ENCODE measurements at places on chromosomes 4 and X.

DNA sequence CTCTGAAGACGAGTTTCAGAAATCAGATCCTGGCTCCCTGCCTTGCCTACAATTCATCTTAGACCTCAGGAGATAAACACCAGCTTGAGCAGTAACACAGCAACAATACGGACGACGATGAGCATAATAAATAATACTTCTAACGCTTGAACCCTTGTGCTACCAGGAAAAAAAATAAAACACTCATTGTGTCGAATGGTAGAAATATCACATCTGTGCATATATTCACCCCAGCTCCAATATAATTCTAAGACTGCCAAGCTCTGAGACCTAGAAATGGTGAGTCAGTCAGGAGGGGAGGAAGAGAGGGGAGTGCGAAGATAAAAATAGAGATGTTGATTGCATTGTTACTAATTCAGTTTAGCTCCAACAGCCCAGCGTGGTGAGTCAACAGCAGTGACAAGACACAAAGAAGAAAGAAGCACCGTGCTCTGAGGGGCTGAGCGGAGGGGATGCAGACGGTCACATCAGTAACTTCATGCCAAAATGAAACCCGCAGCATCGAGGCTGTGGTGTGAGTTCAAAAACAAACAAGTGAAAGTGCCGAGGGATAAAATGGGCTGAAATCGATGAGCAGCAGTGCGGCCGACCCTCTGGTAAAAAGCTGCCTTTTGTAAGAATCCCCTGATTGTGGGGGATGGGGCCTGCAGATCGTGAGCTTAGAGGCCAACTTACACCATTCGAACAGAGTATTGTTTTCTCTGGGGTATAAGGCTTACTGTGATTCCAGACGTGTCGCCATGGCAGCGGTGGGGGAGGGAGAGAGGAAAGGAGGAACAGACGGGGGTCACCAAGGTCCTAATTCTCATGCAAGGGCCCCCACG is 150.4 kb downstream of the MGST2 start:
- DNase-seq: peak; percentile 52

DNA sequence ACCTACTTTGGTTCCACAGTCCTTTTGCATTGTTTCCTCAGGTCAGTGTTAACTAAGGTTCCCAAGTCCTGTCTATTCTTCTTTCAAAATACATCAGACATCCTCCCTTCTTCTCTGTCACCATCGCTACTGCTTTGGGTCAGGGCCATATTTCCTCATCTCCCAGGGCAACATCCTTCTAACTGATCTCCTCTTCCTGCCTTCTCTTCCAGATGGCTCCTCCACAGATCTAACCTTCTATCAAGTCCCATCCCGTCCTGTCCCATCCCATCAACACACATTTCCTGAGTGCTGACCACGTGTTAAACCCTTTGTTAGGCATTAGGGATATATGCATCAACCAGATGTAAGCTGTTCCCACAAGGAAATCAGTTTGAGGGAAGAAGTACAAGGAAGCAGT is 25.9 kb downstream of the PLAC1 start:
- no peak for DNase-seq

DNA sequence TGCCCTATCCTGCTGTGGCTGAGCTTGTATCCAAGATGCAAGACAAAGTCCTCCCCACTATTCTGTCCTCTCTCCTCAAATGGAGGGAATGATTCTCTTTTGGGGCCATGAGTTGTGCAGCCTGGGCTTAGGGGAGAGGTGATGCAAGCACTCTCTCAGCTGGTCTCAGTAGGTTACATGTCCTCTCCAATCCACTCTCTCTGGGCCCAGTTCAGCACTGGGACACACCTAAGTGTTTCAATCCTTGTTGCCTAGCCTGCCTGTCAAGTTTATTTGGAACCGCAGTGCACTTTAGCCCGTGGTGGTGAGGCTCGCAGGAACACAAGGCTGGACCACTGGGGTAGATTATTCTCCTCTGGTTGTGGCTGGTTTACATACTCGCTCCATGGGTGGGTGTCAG is 23.8 kb upstream of the TMPRSS11D start:
- no peak for DNase-seq

- no peak for DNase-seq
Observed at GRCh38 chr4:151408380-151408629, 671 bp upstream of the FHIP1A start.

- DNase-seq: no peak
Observed at GRCh38 chrX:47201345-47201944, 7.8 kb downstream of the UBA1 start.

DNA sequence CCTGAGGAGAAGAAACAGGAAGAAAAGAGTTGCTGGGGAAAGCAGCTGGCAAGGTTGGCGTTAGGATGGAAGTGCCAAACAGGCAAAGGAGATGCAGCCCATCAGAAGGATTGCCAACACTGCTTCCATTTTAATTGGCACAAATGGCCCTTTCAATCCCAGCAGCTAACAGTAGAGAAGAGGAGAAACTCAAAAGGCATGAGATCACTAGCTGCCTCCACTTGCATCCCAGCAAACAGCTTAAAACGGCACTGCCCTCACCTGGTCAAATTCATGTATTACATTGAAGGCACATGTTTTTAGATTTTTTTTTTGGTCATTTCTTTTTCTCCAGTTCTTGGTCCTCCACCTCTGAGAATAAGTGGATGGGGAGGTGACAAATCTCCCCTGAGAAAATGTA is 14.9 kb upstream of the LOC101059915 start:
- peak; percentile 25 for DNase-seq

- DNase-seq: no peak
Observed at GRCh38 chrX:120311727-120312063, 434 bp upstream of the TMEM255A start.

GRCh38 chr4:15148199-15148598 is 145.9 kb downstream of the CPEB2 start:
- no peak for DNase-seq

GRCh38 chr4:140255927-140256326 is 101.9 kb upstream of the MAML3 start:
- DNase-seq: no peak

- DNase-seq: no peak
Observed at GRCh38 chr4:147560625-147561024, 56.6 kb upstream of the TMEM184C start.

- DNase-seq: peak; percentile 73
Observed at GRCh38 chr4:43339435-43339834, 446.9 kb downstream of the GRXCR1 start.

All from RCC 7860 (cell line).